CD4-positive, alpha-beta T cell treated with Interleukin-17A for 4 hours (primary cell): ENCODE measurements at places on chromosomes 6 and 20.

GRCh38 chr20:57372581-57373350 lies 18.4 kb upstream of the RBM38 start:
- no peak for DNase-seq

- DNase-seq: no peak
Observed at GRCh38 chr6:490251-491037, 98.9 kb downstream of the IRF4 start.

DNA sequence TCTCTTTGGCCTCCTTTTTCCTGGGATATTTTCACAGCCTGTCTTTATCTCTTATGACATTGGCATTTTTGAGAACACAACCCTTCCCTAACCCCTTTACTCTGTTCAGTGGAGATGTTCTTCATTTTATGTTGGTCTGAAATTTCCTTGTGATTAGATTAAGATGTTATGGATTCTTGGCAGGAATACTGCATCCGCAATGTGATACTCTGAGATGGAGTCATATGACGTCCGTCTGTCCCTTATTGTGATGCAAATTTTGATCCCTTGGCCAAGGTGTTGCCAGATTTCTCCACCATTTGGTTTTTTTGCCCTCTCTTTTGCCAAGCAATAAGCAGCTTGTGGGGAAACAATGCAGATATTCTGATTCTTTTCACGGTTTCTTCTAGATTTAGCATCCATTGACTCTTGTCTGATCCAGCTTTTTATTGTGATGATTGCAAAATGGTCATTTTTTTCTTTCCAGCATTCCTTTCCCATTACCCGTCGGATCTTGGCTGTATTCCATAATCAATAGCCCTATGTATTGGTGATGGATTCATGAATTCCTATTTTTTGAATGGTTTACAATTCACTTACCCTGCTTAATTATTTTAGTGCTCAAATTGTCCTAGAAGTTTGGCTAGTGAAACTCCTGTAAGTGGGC lies 85.1 kb downstream of the NCOA3 start:
- DNase-seq: no peak

GRCh38 chr6:5762561-5762968 lies 244.2 kb downstream of the NRN1 start:
- DNase-seq: no peak

DNA sequence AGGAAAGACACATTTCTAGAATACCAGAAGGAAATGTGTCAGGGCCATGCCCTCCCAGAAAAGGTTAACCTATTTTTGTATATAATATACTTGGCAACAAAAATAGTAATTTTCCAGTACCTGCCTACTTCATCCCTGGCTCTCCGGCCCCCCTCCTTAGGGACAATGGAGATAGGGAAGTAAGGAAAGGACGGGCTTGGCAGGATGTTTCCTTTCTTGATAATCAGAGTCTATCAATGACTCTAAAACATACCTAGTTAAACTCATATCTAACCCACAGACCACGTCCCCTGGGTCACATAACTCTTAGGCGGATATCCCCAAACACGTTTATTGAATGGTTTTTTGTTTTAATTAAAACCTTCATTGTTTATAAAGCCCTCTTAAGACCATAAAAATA lies 11.8 kb downstream of the UQCC2 start:
- no peak for DNase-seq

- DNase-seq: no peak
Observed at GRCh38 chr6:82033631-82034211, 213.8 kb downstream of the IBTK start.

- DNase-seq: no peak
Observed at GRCh38 chr20:37971561-37972127, 61.6 kb downstream of the TTI1 start.

DNA sequence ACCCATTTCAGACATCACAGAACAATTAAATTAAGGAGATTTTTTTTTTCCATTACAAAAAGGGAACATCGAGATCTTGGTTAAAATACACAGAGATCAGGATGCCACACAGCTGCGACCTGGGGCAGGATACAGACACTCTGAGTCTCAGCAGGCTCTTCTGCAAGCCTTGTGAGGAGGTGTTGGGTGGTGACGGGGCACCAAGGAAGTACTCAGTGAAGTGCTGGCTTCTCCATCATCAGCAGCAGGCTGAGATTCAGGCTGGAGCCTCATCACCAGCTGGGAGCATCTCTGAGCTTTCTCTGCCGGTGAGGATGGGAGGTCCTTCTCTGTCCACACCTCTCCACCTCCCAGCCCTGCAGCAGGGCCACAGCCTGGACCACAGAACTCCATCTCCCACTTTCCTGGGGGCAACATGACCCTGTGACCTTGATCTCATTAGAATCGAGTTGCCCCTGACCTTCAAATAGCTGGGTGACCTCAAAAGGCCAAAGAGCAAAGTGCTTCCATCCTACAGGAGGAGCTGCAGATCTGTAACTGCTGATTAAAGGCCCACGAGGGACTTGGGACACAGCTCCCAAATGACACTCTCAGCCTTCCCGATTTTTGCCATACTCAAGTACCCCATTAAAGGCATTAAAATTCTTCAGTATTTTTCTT lies 16.0 kb downstream of the PMEPA1 start:
- DNase-seq: no peak

DNA sequence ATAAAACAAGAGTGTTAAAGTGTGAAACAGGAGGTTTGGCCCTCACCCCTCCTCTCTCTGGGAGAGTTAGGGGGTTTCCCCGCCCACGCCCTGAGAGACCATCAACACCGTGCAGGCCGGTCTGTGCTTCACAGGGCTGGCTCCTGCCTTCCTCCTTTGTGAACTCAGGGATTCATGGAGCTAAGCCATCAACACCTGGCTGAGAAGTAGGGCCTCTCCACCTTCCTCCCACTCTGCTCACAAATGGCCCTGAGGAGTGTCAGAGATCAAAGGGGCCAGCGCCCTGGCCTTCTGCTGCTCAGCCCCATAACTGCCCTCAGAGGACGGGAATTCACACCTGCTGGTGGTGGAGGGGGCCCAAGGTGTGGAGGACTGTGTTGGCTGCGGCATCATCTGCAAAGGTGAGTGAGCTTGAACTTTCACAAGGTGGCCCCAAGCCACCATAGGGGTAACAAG lies 88.6 kb downstream of the PSMB1 start:
- DNase-seq: no peak

- no peak for DNase-seq
Observed at GRCh38 chr20:62288535-62289105, 14.2 kb upstream of the ADRM1 start.

- peak; percentile 61 for DNase-seq
Observed at GRCh38 chr6:35310265-35310831, 12.7 kb downstream of the DEF6 start.

GRCh38 chr20:64116016-64116415 lies 8.7 kb upstream of the NPBWR2 start:
- DNase-seq: no peak

- no peak for DNase-seq
Observed at GRCh38 chr6:120083186-120083585, 733.6 kb upstream of the MAN1A1 start.

- peak; percentile 36 for DNase-seq
Observed at GRCh38 chr20:58228484-58229197, at the start of gene ANKRD60. Gene ANKRD60 (minus strand): TSS chr20:58228653. CDS start chr20:58228653, 0 bp downstream.

GRCh38 chr20:64265201-64265600 lies 9.7 kb downstream of the PCMTD2 start:
- no peak for DNase-seq
